ENCODE measurements at places on chromosomes 3 and 15.

- no peak for DNase-seq
Measured at GRCh38 chr3:10469441-10470119, 35.8 kb downstream of the ATP2B2 start.

DNA sequence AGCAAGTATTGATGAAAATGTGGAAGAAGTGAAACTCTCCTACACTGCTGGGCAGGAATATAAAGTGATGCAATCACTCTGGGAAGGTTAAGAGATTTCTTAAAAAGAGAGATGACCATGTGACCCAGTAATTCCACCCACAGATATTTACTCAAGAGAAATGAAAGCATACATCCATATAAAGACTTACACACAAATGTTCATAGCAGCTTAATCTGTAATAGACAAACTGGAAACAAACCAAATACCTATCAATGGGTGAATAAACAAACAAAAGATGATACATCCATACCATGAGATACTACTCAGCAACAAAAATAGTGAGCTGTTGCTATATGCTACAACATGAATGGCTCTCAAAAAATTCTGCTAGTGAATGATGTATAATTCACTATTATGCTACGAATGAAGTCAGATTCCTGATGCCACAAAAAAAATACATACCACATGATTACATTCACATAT is 463.3 kb downstream of the MAGI1 start:
- DNase-seq, result no peak

DNA sequence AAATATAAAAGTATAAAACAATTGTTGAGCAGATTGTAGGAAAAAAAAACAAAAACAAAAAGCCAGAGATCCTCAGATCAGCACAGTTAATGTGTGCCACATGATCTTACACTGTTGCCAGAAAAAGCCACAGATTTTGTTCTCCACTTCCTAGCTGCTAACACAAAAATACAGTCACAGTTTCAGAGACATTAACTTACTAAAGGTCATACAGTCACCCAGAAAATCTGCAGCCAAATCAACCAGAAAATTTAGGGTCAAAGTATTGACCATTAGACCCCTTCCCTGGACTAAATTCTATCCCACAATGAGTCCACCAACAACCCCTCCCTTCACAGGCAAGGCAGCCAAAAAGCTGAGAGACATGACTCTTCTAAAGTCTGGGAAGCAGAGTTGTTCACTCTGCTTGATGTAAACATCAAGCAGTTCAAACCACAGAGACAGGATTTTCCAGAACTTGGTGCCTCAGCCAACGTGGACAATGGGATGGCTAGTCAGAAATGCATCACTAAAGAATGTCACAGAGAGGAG is 59.1 kb downstream of the SST start:
- DNase-seq, result no peak

- DNase-seq, result no peak
Measured at GRCh38 chr3:71753701-71754609, at the start of gene GPR27. Gene GPR27 (plus strand): TSS chr3:71753855. CDS start chr3:71754050, 195 bp downstream.

GRCh38 chr15:33888176-33888575 is 80.1 kb upstream of the CHRM5 start:
- DNase-seq, result no peak

DNA sequence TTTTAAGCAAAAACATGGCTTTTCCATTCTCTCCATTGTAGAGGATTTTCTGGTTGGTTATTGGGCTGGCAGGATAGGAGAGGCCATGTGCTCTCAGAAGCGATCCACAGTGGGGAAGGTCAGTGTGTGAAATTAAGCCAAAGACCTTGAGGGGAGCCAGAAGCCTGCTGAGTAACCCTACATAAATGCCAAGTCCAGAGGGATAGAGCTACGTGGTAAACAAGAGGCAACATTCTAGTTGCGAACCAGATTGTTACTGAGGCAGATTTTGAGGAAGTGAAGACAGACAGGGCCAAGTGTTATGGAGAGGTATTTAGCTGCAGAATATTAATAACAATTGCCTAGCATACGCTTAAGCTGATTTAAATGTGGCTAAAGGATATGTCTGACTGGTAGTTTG is 592.8 kb upstream of the GBE1 start:
- DNase-seq, result no peak

- no peak for DNase-seq
Measured at GRCh38 chr3:81952141-81952540, 190.7 kb upstream of the GBE1 start.

DNA sequence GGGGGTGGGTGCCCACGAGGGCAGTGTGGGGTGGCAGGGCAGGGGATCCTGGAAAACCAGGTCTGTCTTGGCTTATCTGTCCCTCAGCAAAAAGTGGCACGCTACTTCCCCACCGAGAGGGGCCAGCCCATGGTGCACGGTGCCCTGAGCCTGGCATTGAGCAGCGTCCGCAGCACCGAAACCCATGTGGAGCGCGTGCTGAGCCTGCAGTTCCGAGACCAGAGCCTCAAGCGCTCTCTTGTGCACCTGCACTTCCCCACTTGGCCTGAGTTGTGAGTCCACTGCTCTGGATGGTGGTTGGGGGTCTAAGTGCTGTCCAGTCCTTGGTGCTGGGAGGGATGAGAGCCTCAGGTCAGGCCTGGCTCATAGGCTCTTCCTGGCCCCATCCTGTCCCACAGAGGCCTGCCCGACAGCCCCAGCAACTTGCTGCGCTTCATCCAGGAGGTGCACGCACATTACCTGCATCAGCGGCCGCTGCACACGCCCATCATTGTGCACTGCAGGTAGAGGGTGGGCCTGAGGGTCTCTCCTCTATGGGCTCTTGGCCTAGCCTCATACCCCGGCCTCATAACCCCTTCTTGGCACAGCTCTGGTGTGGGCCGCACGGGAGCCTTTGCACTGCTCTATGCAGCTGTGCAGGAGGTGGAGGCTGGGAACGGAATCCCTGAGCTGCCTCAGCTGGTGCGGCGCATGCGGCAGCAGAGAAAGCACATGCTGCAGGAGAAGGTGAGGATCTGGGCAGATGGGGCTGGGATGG is 31.1 kb downstream of the PTPN23 start:
- no peak for DNase-seq

- DNase-seq, result no peak
Measured at GRCh38 chr3:59754456-59755129, 704.8 kb upstream of the CFAP20DC start.

DNA sequence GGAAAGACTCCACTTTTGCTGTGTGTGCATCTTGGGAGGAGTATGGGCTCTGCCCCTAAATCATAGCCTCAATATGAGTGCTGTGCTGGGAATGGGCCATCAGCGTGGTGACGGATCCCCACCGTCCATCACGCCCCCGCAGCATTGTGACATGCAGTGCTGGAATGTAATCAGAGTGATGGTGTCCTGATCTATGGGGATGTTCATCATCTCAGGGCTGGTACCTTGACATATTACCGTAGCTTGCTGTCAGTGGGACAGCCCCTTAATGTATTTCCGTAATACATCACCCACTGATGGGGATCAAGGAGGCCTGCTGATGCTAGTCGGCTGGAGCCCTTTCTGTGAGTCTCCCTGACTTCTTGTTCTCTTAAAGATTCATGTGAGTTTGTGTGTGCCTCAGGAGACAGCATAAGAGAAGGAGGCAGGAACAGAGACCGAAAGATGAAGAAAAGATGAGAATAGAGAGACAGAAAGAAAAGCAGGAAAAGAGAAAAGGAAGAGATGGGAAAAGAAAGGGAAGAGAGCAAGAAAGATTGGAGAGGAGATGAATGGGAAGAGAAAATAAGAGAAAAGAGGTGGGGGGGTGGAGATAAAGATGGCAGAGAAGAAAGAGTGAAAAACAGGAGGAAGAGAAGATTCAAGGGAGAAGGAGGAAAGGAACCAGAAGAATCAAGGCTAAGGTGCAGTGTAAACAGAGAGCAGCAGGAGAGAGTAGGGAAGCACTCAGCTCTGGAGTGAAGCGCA is 183.7 kb downstream of the RPLP1 start:
- no peak for DNase-seq

- DNase-seq, result no peak
Measured at GRCh38 chr3:170572665-170573253, 13.1 kb downstream of the SLC7A14 start.

- no peak for DNase-seq
Measured at GRCh38 chr3:181487236-181487978, 224.3 kb upstream of the SOX2 start.

DNA sequence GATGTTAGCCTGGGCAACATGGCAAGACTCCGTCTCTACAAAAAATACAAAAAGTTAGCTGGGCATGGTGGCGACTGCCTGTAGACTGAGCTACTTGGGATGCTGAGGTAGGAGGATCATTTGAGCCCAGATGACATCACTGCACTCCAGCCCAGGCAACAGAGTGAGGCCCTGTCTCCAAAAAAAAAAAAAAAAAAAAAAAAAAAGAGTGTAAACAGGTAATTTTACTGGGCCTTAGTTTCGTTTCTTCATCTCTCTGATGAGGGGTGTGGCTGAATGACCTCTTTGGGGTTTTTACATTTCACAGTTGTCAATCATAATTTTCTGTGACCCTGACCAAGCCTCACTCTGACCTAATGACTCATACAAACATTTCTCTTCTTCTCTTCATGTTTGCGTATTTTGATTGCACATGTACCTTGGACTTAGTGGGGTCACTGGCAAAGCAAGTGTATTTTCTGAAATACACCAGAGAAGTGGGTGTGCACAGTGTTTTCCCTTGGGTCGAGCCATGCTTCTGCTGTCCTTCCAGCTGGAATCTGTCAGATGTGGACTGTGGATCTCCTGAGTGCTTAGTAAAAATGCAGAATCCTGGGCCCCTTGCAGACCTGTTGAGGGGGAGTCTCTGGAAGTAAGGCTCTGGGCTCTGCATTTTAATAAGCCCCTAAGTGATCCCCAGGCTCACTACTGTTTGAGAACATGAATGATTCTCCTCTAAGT is 140.5 kb downstream of the FNDC3B start:
- no peak for DNase-seq

DNA sequence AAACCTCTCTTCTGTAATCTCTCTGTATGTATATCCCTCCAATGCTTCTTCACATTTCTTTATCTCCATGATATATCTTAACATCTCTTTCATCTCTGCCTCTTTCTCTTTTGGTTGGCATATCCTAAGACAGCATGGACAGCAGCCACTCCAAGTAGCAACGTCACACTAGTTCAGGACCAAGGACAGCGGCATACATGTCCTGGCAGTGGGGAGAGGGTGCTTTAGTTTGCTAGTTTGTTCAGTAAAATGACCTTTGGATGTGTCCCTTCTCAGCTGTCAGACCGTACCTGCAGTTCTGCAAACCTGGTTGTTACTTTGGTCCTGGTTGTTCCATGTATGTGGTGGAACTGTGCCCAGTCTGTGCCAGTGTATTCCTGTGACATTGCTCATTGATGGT is 225.6 kb upstream of the ROPN1 start:
- no peak for DNase-seq

GRCh38 chr3:4778119-4778518 is 201.1 kb upstream of the BHLHE40 start:
- no peak for DNase-seq

DNA sequence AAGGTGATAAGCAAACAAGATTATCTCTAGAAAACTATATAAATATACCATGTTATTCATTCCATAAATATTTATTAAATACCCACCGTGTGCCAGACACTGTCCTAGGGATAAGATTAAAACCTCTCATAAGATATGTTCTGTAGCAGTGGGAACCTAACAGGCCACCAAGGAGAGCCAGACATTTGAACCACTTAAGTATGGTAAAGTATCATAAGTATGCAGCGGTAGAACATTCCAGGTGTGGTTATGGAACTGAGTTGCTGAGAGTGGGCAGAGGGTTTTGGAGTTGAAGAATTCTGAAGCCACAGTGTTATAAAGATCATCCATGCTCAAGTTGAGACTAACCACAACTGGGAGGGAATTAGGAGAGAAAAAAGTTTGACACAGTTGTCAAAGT is 14.7 kb downstream of the FILIP1L start:
- no peak for DNase-seq

DNA sequence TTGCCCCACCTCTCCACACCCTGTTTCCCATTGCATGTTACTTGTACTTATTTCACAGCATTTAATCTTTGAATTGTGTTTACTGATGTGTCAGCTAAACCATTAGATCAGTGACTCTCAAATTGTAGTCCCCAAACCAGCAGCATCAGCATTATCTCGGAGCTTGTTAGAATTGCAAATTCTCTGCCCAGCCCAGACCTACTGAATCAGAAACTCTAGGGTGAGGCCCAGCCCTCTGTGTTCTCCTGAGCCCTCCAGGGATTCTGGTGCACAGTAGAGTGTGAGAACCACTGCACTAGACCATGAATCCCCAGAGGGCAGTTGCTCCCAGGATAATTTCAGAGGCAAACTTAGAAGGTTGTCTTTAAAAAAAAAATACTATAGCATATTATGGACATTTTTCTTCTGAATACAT is 13.0 kb downstream of the PLD1 start:
- no peak for DNase-seq

GRCh38 chr15:59283717-59284391 is 77.2 kb downstream of the LDHAL6B start:
- no peak for DNase-seq

GRCh38 chr3:188915127-188915526 is 256.6 kb upstream of the TPRG1 start:
- no peak for DNase-seq

- no peak for DNase-seq
Measured at GRCh38 chr15:45993508-45993907, 358.7 kb downstream of the SQOR start.
